Foreskin keratinocyte (primary cell): ENCODE measurements at places on chromosomes 11 and 22.

- DNase-seq, result no peak
Measured at GRCh38 chr11:74409633-74410032, 11.4 kb upstream of the PGM2L1 start.

GRCh38 chr22:22746963-22747933 lies 102.8 kb downstream of the GGTLC2 start:
- DNase-seq, result no peak

- peak; percentile 16 for DNase-seq
Measured at GRCh38 chr11:115092516-115092915, 411.7 kb downstream of the CADM1 start.

GRCh38 chr22:47849576-47849975 lies 1087.1 kb downstream of the TBC1D22A start:
- DNase-seq, result no peak

DNA sequence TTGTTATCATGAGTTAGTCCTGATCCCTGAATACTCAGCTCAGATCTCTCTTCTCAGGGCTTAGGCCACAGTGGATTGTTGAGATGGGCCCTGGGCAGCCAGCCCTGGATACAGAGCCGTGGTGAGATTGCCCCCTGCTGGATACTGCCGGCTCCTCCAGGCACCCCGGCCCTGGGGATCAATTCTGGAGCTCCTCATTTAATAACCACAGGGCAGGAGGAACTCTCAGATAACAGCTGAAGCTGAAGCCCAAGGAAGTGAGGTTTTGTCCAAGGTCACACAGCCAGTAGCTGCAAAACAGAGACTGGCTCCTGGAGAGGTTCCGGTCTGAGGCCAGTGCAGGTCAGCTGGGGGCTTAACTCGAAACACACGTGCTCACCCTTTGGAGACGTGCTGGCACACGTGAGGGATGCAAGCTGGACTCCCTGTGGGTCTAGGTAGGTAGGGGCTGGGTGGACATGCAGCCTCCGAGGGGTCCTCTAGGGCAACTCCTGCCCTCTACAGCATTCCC lies 16.0 kb downstream of the USH1C start:
- no peak for DNase-seq

GRCh38 chr22:45318558-45319323 lies 9.0 kb downstream of the FAM118A start:
- DNase-seq, result no peak

GRCh38 chr11:61331651-61332050 lies 1.3 kb downstream of the DDB1 start:
- DNase-seq, result no peak

- DNase-seq, result peak; percentile 100
Measured at GRCh38 chr11:43830928-43831440, 49.6 kb upstream of the ALKBH3 start.

GRCh38 chr22:35918456-35918855 lies 110.2 kb downstream of the RBFOX2 start:
- no peak for DNase-seq

DNA sequence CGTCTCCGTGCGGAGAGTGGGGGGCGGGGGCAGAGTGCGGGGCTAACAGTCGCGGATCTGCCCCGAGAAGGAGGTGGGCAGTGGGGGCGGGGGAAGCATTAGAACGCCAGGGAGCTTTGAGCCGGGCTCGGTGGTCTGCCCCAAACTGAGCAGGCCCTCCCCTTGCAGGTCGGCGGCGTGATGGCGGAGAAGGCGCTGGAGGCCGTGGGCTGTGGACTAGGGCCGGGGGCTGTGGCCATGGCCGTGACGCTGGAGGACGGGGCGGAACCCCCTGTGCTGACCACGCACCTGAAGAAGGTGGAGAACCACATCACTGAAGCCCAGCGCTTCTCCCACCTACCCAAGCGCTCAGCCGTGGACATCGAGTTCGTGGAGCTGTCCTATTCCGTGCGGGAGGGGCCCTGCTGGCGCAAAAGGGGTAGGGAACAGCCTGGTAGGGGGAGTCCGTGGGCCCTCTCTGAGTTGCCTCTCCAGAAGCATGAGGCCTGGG lies 979 bp downstream of the ABCG4 start:
- no peak for DNase-seq

DNA sequence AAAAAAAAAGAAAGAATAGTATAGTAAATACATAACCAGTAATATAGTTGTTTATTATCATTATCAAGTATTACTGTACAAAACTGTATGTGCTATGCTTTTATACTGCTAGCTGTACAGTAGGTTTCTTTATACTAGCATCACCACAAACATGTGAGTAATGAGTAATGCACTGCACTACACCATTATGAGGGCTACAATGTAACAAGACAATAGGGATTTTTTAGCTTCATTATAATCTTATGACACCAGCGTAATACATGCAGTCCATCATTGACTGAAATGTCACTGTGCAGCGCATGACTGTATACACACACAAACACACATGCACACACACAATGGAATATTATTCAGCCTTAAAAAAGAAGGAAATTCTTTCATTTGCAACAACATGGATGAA lies 111.5 kb upstream of the ZBED5 start:
- no peak for DNase-seq

DNA sequence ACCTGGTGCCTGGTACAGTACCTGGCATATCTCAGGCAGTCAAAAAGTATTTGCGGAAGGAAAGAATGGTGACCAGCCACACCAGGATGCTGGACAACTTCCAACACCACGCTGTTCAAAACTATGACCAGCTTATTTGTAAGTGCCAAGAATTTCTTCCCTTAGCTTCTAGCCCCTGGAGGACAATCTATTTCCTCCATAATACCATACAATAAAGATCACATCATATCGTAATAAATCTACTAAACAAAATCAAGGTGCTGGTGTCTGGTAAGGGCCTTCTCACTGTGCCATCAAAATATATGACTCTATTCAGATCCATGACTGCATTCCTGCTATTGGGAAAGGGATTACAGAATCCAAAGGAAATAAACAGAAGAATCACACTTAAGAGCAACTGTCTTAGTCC lies 51.5 kb downstream of the ALG9 start:
- no peak for DNase-seq

GRCh38 chr11:114262681-114263512 lies 33.3 kb upstream of the NNMT start:
- DNase-seq, result no peak

- no peak for DNase-seq
Measured at GRCh38 chr11:64058494-64058893, 22.8 kb downstream of the FLRT1 start.

DNA sequence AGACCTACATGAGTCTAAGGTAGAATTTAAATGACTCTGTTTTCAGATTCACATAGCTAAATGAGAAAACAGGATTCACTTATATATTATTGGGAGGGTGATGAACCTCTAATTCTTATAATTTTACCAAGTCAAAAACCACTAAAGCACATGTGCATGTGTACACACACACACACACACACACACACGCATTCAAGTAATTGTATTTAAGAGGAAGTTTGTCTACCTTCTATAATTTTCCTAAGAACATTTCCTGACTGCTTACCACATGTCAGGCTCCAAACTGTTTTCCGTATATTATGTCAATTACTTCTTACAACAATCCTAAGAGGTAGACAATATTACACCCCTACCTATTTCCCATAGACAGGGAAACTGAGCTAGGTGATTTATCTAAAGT lies 6.7 kb downstream of the RNF141 start:
- DNase-seq, result no peak

GRCh38 chr22:47041271-47042115 lies 279.0 kb downstream of the TBC1D22A start:
- DNase-seq, result no peak

DNA sequence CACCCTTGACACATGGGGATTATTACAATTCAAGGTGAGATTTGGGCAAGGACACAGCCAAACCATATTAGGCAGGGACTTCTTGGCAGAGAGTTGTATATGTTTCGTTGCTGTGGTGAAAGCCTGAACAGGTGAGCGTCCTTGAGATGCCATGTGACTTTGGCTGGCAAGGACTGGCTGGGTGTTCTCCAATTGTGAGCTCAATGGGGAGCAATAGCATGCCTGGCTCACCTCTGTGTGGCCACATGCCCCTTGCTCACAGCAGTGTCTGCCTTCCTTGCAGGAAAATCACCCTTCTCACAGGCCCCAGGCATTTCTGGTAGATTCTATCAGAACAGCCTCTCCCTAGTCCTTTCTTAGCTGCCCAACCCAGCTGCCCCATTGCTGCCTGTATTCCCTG lies 105.5 kb downstream of the PARVA start:
- no peak for DNase-seq

DNA sequence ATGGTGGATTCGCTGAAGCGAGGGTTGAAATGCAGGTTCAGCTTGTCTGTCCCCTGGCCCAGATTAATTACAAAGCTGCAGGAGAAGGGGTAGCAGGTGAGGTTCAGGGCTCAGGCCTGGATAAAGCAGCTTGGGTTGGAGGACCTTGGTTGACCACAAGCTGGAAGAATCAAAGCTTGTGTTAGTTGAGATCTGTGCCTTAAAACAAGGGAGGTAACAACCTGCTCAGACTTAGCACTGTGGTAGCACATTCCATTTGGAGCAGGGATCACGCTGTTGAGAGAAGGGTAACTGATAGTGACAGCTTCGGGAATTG lies 9.3 kb downstream of the LGALS2 start:
- DNase-seq, result no peak

DNA sequence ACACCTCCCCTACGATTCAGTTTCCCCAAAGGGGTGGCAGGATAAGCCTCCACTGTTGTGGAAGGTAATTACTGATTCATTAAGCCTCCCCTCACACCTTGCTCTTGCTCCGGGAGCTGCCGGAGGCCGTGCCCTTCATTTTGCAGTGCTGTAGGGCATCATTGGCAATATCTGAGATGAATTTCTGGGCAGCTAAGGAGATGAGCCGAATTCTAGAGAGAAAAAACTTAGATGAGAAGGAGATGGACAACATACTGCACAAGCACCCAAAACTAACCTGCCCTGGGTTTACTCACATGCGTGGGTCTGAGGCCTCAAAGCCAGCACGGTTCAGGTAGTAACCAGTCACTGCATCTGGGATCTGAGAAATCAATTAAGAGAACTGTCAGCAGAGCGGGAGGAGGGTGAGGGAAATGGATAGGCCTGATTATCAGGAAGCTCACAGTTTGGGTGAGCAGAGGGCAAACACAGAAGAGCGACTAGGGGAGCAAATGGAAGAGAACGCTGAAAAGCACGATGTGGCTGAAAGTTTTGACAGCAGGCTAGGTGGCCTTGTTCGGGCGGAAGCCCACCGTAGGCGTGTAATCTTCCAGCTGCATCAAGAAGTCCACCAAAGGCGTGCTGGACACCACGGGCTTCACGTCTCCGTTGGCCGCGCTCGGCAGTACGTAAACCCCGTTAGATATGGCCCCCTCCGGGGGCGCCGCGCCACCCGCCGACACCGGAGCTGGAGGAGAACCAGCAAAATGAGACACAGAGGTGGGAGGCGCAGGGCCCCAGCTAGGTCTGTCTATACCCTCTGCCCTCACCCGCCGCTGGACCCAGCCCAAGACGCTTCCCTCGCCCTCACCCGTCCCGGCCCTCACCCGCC lies 689 bp downstream of the TAF10 start:
- DNase-seq, result no peak

- DNase-seq, result no peak
Measured at GRCh38 chr11:110497231-110497978, 67.7 kb downstream of the FDX1 start.

DNA sequence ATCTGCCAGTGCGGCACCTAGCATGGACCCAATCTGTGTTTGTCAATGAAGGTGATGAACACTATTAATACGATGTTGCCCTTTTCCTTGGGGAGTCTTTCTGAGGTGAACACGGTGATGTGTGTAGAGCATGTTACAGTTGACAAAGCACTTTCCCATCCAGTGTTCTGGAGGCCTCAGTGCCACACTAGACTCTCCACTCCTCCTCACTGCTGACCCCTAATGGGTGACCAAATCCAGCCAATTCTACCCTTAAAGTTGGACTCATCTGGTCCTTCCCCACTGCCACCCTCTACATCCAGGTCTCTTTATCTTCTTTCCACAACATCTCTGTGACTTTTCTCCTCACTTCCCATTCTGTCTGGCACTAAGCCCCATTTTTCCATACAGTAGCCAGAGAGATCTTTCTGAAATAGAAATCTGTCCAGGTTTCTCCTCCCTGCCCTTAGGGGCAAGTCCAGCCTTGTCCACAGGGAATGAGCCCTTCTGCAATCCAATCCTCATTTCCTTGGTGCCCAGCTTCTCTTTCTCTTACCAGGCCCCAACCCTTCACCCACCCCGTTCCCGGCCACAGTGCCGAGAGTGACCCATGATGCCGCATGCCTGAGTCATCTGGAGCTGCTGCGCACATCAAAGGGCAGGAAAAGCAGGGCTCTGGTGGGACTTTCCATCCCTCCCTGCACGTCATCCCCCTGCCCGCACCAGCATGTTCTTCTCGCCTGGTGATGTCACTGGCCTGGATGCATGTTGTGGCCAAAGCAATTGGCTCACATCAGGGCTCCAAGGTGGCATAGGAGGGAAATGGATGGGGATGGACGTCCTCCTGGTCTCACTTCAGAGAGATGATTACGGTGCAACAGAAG lies 64.2 kb downstream of the RASSF10 start:
- DNase-seq, result peak; percentile 98

GRCh38 chr11:45385844-45386243 lies 99.7 kb upstream of the SYT13 start:
- DNase-seq, result no peak

DNA sequence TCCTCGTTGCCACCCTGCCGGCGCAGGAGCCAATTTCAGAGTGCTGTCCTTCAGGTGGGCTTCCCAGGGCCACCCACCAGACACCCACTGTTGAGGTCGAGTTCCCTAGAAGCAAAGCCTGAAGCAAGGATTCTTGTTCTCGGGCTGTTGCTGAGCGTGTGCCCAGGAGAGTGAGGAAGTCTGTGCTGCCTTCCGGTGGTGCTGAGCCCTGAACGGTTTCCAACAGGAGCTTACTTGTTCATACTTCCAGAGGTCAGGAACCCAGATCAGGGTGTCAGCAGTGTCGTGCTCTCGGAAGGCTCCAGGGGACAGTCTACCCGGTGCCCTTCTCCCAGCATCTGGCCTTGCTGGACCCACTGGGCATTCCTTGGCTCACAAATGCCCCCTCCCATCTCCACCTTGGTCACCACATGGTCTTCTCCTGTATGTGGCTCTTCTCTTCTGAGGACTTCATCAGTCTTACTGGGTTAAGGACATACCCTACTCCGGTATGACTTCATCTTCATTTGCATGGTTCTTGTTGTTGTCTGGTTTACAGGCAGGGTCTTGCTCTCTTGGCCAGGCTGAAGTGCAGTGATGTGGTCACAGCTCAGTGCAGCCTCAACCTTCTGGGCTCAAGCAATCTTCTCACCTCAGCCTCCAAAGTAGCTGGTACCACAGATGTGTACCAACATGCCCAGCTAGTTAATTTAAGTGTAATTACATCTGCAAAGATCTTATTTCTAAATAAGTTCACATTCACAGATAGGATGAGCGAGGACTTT lies 11.2 kb downstream of the SLC25A1 start:
- DNase-seq, result no peak
